ENCODE measurements at places on chromosomes 5 and 9.

DNA sequence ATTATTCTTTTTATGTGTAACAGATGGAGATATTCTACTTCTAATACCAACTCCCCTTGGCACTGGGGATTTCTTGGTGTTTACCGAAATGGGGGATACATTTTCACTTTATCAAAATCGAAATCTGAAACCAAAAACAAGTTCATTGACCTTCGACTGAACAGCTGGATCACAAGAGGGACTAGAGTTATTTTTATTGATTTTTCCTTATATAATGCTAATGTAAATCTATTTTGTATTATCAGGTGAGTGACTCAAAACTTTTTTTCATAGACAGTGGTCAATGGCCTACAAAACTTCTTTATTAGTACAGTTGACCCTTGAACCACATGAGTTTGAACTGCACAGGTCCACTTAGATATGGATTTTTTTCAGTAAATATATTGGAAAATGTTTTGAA, 10.2 kb downstream of the PKD2L2 start:
- DNase-seq, result no peak

DNA sequence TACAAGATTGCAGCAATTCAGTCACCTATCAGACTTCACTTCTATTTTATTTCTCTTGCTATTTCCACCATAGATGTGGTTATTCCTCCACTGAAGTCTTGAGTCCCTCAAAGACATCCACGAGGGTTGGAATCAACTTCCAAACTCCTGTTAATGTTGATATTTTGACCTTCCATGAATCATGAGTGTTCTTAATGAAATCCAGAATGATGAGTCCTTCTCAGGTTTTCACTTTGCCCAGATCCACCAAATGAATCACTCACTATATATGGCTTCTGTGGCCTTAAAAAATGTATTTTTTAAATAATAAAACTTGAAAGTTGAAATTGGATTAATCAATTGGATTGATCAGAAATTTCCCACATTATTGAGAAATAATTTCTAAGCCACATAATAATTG, 1821.0 kb downstream of the EFNA5 start:
- DNase-seq, result peak; percentile 47

- no peak for DNase-seq
These were observed 17.2 kb downstream of the NDST1 start for GRCh38 chr5:150525163-150525562.

- DNase-seq, result peak; percentile 77
These were observed 391.1 kb upstream of the GRAMD2B start for GRCh38 chr5:126031989-126032716.

GRCh38 chr5:173875189-173875588, 13.0 kb upstream of the CPEB4 start:
- DNase-seq, result no peak

DNA sequence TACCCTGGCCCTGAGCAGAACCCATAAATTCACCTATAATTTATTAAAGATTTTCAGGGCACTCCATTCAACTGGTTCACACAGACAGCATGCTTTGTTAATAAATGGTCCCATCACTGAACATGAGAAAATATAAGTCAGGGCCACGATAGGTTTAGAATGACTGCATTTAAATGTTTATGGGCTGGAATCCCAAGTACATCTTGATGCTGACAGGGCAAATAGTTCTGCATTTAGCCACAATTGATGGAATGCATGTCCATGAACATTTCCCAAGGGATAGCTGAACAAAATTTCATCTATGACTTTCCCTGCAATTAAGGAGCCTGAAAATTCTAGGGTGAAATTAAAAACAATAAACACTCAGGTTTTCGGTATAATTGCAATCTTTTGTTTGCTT, 124.5 kb downstream of the CAAP1 start:
- DNase-seq, result no peak

DNA sequence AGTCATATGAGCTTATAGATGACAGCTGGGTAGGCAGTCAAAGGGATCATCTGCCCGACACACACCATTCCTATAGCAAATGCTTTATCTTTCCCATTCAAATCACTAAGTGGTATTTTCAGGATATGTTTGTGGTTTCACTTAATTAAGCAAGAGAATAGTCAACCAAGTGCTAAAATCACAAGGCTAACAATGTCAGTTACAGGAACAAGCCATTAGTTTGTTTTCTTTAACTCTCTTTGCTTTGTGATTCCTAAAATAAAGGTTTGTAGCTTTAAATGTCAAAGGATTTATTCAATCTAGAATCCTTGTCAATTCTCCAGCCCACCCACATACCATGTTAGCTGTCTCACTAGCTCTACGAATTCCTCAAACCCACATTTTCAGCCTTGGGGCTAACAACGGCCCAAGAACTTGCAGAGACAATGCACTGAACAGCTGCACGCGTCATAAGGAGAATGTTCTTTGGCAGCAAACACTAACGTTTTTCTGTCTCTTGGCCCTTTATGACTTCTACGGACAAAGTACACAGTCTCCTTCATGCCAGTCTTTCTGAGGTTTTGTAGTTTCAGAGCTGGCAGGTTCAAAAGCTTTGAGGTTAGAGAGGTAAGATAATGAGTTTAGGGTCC, 56.6 kb downstream of the ELAVL2 start:
- DNase-seq, result no peak

GRCh38 chr5:456351-457194, 13.6 kb downstream of the EXOC3 start:
- peak; percentile 76 for DNase-seq

DNA sequence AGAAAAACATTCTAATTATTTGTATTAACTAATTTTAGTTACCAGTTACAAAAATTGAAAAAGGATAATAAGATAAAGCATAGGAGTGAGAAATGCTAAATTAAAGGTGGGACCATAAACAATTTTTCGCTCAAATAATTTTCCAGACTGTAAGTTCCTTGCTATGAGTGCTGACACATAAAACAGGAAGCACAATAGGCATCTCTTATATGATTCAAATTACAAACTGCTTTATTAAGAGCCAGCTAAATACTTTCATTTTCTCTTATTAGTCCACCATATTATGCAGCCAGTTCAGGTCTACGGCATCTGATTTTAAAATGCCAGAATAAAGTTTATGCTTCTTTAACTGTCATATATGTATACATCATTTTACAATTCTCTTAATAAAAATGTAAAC, 4.4 kb downstream of the RC3H2 start:
- no peak for DNase-seq

GRCh38 chr5:56625541-56625940, 189.8 kb upstream of the MAP3K1 start:
- no peak for DNase-seq

- peak; percentile 95 for DNase-seq
These were observed 83.1 kb downstream of the COL27A1 start for GRCh38 chr9:114238472-114238871.

GRCh38 chr5:74371621-74372020, 268.9 kb downstream of the ENC1 start:
- DNase-seq, result no peak

DNA sequence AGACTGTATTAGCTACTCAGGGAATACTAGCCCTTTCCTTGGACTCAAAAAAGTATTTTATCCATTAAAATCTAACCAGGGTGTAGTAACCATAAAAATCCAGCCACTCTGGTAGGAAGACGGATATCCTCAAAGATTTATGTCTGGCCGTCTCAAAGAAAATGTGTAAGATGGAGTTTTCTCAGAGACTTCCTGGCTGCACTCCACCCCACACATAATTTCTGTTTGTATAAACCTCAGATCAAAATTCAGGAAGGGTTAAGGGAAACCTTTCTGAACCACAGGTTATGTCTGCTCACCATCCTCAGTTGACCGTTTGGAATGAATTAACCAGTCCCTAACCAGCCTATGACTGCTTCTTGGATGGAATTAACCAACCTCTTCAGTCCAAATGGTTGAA, 13.8 kb upstream of the SMIM23 start:
- no peak for DNase-seq

DNA sequence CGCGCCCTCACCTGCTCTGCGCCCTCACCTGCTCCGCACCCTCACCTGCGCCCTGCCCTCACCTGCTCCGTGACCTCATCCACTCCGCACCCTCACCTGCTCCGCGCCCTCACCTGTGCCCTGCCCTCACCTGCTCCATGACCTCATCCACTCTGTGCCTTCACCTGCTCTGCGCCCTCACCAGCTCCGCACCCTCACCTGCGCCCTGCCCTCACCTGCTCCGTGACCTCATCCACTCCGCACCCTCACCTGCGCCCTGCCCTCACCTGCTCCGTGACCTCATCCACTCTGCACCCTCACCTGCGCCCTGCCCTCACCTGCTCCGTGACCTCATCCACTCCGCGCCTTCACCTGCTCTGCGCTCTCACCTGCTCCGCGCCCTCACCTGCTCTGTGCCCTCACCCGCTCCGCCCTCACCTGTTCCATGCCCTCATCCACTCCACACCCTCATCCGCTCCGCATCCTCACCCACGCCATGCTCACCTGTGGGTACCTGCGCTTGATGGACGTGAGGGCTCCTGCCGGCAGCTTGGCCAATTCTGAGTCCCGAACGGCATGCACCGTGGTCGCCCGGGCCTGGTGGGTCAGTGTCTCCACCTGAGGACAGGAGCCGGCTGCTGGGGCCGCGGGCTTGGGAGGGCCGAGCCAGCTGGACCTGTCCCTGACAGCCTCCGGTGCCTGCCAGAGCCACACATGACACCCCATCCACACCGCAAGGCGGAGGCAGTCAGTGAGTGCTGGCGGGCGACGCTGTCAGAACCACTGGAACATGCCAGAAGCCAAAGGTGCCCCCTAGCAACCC, 35.6 kb upstream of the NSMF start:
- peak; percentile 84 for DNase-seq

- peak; percentile 64 for DNase-seq
These were observed 564.0 kb downstream of the PSAT1 start for GRCh38 chr9:78860801-78861475.

- DNase-seq, result no peak
These were observed 65.9 kb upstream of the RAPGEF1 start for GRCh38 chr9:131805803-131806202.

DNA sequence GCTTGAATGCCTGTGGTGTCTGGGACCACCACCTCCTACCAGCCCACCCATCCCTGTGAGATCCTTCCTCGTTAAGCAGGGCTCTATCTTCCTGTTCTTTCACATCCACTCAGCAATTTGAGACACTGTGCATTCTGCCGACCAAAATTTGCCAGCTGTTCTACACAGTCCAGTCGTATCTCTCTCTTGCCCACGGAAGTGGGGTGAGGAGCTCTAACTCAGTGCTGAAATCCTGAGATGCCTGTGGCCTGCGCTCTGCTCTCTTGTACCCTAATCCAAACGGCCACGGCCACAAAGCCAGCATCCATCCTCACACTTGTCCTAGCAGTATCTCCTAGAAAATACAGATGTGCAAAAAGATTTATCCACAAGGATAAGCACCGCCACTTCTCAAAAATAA, 97.9 kb downstream of the MVB12B start:
- no peak for DNase-seq

GRCh38 chr9:26033336-26033735, 355.1 kb upstream of the TUSC1 start:
- no peak for DNase-seq

DNA sequence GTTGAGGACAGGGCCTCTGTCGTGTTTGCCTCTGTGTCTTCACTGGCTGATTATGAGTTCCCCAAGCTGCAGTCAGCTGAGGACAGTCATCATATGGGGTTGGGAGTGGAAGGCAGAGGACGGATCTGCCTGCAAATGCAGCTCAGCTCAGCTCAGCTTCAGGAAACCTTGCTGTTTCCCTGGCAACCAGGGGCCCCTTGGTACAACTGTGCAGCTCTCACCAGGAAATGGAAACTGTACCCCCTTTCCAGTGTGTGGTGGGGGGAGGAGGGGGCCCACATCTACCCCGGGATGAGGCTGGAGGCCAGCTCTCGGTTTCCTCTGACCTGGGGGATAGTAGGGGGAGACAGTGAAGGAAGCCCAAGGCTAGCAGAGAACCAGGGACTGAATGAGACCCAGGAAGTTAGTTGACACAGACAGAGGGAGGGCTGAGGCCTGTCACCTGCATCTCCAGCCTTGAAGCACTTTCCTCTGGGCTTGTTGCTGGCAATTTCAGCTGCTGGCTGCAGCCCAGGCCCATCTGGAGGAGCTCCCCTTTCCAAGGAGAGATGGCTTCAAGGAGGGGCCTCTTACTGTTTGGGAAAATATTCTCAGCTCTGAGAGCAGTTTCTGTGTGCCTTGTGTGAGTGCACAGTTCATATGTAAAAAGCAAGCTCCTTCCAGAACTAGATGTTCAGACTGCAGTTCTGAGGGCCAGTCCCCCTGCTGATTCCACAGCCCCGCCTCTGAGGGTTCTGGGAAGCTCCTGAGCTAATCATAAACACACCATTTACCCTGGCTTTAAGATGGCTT, 6.9 kb downstream of the ANXA6 start:
- DNase-seq, result peak; percentile 82

- DNase-seq, result no peak
These were observed 41.1 kb downstream of the ANKRD33B start for GRCh38 chr5:10604975-10605374.

Data from osteoblast (primary cell).